MV-4-11 (cell line): ENCODE measurements at places on chromosomes 2 and 18.

- DNase-seq: peak; percentile 1
Observed at GRCh38 chr2:178796079-178796677, 11.0 kb downstream of the TTN start.

DNA sequence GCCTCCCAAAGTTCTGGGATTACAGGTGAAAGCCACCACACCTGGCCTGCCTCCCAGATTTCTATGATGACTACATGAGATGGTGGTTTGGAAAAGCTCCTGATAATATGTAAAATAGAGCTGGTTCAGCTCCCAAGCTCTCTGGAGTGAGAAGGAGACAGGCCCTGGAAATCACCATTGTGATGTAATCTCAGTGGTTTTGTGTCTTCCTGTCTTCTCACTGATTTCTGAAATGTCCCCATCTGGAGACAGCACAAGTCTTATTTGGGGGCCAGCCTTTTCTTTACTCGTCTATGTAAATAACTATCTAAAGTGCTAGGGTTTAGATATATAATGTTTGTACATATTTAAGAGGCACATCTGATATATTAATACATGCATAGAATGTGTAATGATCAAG lies 64.0 kb downstream of the CCNT2 start:
- peak; percentile 25 for DNase-seq

DNA sequence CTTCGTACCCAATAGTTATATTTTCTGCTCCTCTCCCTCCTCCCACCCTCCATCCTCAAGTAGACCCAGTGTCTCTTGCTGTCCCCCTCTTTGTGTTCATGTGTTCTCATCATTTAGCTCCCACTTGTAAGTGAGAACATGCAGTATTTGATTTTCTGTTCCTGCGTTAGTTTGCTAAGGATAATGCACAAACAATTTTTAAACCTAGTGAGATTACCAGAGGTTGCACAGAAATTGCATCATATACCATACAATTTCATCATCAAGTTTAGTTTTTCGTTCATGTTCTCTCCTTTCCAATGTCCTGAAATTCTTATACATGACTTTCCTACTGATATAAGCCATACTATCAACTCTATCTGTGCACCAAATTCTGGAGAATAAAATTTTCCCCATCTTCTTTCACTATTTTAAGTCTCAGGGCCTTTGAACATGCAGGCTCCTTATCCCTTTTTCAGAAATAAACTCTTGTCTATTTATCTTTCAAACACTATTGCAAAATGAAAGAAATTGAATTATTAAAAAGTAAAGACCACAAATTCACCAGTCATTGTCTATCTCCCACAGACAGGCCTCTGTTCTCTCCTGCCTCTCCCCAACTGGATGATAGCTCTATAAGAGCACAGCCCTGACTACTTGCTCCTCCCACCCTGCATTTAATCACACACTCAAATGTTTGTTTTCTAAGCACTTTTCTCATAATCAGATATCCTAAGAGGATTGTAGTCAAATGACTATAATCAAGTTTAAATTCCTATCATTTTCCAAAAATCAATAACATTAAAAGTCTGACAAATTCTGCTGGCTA lies 27.2 kb upstream of the B4GALT6 start:
- DNase-seq: peak; percentile 16

GRCh38 chr2:101967826-101968513 lies 23.8 kb upstream of the IL1R2 start:
- DNase-seq: no peak

DNA sequence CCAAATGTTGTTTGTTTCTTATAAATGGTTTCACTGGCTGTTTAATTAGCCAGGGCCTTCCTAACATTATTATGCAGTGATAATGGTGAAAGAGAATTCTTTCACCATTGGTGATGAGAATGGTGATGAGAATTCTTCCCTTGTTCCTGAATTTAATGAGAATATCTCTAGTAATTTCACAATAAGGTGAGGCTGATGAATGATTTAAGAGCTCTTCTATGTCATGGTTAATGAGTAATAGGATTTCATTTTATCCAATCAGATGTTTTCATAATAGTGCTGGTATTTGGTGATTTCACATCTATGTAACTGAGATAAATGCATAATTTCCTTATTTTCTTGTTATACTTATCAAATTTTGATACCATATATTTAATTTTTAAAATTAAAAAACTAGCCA lies 535.7 kb upstream of the ZEB2 start:
- DNase-seq: no peak

GRCh38 chr2:233519787-233520611 lies 46.6 kb downstream of the USP40 start:
- peak; percentile 15 for DNase-seq

DNA sequence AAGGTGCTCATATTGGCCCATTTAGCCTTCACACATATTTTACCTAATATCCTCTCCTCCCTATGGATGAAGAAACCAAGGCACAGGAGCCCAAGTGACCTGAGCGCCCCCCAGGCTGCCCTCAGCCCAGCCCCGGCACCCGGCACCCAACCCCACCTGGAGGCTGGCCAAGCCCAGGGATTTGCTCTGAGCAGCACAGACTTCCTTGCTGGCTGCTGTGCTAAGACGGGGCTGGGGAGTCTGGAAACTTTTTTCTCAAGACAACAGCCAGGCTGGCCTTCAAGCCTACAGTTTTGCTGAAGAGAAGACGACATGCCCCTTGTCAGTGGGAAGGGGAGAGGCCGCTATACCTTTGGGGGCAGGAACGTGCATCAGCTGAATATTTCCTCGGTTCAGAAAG lies 52.7 kb upstream of the LAMA1 start:
- DNase-seq: no peak
